Right renal pelvis (tissue), 4 donors: ENCODE measurements at places on chromosomes 11 and 22.

DNA sequence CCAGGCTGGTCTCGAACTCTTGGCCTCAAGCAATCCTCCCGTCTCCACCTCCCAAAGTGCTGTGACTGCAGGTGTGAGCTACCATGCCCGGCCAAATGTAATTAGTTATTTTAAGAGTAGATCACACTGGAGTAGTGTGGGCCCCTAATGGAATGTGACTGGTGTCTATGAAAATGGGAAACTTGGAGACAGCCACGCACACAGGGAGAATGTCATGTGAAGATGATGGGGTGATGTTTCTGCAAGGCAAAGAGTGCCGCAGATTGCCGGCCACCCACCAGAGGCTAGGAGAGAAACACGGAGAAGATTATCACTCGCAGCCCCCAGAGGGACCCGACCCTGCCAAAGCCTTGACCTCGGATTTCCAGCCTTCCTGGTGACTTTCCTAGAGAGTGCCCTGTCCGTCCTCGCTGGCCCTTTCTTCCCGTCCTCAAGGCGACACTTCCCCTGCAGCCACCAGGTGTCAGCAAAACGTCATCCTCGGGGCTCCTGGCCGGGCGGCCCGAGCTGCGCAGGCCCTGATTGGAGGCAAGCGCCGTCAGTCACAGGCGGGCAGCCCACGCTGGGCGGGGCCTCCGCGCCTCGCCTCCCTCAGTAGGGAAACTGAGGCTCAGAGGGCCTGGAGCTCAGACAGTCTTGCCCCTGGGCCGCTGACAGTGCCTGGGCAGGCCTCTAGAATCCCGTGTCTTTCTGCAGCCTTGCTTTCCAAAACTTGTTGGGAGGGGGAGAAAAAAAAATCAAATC is 16.3 kb downstream of the CRYBB2 start:
- DNase-seq = peak; percentile 56

DNA sequence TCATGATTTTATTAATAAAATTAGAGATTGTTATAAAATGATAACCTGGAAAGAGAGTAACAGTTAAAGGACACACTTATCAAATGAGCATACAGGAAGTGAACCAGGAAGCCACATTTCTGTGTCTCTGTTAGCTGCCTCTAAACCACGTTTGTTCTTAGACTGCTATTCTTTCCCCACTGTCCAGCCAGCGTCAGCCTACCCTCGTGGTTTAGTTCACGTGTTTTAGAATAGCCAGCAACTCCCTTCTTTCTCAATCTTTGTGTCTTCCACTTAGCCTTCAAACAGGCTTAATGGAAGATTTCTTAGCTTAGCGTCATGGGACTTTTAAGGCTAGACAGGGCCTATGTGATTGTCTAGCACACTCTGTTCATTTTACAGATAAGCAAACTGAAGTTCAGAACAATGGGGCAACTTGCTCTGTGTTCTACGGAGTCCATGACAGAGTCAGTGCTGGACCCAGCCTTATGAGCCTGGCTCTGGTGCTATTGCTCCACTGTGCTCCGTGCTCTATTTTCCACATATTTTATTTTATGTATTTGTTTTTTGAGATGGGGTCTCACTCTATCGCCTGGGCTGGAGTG is 27.2 kb downstream of the GRAMD1B start:
- DNase-seq = no peak

GRCh38 chr22:24376586-24376985 is 50.8 kb upstream of the ADORA2A start:
- DNase-seq = no peak

- no peak for DNase-seq
Observed at GRCh38 chr11:11884774-11885481, 43.2 kb downstream of the USP47 start.

- DNase-seq = no peak
Observed at GRCh38 chr11:74683279-74683871, 47.9 kb downstream of the CHRDL2 start.

GRCh38 chr11:8775332-8775731 is 92.7 kb downstream of the RPL27A start:
- DNase-seq = no peak

DNA sequence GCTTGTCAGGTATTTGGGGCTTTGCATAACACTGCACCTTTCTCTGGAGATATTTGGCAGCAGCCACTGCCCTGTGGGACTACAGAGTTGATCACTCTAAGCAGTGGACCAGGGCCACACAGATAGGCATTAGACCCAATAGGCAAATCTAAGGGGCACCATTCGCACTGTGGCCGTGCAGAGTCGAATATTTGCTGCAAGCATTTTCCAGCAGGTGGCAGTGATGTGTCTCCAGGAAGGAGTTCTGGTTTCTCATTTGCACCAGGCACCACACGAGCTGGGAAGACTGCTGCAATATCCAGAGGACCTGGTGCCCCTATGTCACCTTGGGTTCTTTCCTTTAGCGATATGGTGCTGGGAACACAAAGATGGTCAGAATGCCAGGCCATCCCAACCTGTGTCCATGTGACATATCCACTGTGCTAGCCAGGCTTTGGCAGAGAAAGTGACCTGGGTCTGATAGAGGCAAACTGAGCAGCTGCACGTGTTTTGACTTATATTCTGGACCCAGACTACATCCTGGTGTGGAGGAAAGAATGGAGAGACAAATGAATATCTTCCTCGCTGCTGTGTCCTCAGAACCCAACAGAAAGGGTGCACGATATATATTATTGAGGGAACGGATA is 318.7 kb downstream of the BUD13 start:
- no peak for DNase-seq

- no peak for DNase-seq
Observed at GRCh38 chr11:116114198-116114651, 610.0 kb upstream of the CADM1 start.

DNA sequence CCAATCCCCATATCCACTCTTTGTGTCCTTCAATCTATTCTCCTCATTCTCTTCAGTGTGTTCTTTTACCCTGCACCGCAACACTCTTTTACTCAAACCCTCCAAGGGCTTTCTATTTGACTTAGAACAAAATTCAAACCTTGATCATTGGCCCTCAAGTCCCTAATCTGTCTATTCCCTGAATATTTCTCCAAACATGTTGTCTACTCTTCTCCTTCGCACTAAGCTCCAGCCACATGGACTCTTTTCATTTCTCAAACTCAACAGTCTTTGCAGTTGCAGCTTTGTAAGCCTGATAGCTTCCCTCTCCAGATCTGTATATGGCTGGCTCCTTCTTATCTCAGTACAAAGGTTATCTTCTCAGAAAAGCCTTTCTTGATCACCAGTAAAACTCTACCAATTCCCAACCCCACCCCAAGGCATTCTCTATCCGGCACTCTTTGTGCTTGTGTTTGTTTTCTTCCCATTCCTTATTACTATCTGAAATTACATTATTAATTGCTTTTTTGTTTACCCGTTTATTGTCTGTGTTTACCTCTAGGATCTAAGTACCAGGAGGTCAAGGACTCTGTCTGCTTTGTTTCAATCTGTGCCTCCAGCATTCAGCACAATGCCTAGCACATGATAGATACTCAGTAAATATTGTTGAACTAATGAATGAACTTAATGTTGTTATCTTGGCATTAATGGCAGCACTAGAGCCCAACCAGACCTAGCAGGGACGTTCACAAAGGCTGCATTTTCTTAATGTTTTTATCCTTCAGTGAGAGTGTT is 147.4 kb downstream of the BBOX1 start:
- no peak for DNase-seq

GRCh38 chr11:96197103-96197502 is 145.9 kb downstream of the MAML2 start:
- DNase-seq = no peak

- no peak for DNase-seq
Observed at GRCh38 chr11:70671083-70671482, 272.8 kb downstream of the CTTN start.

- DNase-seq = no peak
Observed at GRCh38 chr11:18347471-18348125, 25.2 kb downstream of the GTF2H1 start.

GRCh38 chr22:40703174-40703573 is 23.9 kb downstream of the MCHR1 start:
- no peak for DNase-seq

GRCh38 chr11:34732831-34733230 is 111.9 kb downstream of the EHF start:
- DNase-seq = no peak

- DNase-seq = no peak
Observed at GRCh38 chr22:48118654-48119053, 1356.2 kb downstream of the TBC1D22A start.

- DNase-seq = no peak
Observed at GRCh38 chr11:132447761-132448160, 1077.3 kb downstream of the NTM start.

GRCh38 chr11:134514354-134514951 is 102.4 kb upstream of the B3GAT1 start:
- DNase-seq = no peak

DNA sequence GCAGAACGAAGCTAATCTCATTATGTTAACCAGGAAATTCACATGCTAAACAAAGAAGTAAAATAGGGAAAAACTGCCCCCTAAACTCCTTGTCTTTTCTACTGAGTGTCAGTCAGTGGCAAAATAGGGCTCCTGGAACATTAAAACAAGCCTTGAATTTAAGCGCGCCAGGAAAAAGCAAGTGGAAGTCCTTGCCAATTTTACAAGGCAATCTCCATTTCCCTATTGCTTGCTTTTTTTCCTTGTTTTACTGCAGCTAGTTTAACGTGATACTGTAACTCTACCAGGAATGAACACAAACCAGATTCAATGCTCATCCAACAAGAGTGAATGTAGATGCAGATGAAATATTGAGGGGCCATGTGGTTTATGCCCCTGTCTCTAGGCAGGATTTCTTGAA is 28.1 kb upstream of the KIRREL3 start:
- no peak for DNase-seq

- DNase-seq = no peak
Observed at GRCh38 chr22:42134100-42135020, 3.8 kb upstream of the CYP2D6 start.

DNA sequence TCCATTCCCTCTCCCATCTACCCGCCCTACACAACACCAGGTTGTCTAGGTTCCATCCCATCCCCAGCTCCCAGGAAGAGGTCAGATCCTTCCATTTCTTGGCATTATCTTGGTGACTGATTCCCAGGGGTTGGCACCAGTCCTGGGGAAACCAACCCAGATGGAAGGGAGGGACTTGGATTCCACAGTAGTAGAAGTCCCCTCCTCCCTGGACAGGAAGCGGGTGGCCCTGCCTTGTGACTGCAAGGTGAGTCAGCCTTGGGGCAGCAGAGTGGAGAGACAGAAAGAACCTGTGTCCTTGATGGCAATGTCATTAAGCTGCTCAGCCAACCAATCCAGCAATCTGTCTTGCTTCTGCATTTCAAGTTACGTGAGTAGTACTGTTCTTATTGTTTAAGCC is 26.5 kb downstream of the SYT13 start:
- no peak for DNase-seq

- DNase-seq = no peak
Observed at GRCh38 chr11:67113231-67113721, 5.8 kb upstream of the KDM2A start.

DNA sequence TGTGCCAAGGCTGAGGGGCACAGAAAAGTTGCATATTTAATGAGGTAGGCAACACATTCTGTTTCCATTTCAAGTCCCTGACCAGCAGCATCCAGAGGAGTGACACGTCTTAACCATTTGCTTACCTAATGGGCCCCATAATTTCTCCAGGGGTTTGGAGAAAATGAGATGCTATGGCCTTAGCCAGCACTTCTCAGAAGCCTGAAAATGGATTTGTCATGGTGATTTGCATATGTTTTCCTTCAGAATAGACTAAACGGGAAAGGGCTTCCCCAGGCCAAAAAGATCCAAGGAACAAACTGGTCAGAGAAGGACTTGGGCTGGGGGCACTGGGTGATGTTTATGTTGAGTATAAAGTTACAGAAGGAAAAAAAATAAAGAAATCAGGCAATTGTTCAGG is 16.7 kb downstream of the CSRP3 start:
- no peak for DNase-seq

GRCh38 chr11:68447015-68447801 is 13.3 kb upstream of the PPP6R3 start:
- no peak for DNase-seq

- DNase-seq = no peak
Observed at GRCh38 chr11:92376146-92376599, 151.6 kb downstream of the FAT3 start.

DNA sequence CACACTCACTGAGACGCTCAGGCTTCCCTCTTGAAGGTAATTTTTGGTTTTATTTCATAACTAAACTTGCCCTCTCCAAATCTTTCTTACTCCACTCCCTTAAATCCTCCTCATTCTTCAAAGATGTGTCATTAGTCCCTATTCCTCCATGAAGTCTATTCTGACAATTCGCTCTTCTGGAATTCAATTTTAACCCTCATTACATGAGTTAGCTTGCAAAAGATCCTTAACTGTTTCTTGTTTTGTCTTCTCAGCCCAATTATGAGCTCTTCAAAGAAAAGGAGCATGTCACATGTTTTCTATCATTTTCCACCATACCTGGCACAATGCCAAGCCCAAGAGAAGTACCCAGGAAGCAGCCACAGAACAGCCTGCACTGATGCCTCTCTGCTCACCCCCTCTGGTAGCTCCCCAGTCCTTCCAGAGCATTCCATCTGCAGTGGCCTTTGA is 13.0 kb downstream of the GALNT18 start:
- DNase-seq = no peak

GRCh38 chr22:32018056-32018455 is 25.0 kb upstream of the SLC5A1 start:
- DNase-seq = no peak

DNA sequence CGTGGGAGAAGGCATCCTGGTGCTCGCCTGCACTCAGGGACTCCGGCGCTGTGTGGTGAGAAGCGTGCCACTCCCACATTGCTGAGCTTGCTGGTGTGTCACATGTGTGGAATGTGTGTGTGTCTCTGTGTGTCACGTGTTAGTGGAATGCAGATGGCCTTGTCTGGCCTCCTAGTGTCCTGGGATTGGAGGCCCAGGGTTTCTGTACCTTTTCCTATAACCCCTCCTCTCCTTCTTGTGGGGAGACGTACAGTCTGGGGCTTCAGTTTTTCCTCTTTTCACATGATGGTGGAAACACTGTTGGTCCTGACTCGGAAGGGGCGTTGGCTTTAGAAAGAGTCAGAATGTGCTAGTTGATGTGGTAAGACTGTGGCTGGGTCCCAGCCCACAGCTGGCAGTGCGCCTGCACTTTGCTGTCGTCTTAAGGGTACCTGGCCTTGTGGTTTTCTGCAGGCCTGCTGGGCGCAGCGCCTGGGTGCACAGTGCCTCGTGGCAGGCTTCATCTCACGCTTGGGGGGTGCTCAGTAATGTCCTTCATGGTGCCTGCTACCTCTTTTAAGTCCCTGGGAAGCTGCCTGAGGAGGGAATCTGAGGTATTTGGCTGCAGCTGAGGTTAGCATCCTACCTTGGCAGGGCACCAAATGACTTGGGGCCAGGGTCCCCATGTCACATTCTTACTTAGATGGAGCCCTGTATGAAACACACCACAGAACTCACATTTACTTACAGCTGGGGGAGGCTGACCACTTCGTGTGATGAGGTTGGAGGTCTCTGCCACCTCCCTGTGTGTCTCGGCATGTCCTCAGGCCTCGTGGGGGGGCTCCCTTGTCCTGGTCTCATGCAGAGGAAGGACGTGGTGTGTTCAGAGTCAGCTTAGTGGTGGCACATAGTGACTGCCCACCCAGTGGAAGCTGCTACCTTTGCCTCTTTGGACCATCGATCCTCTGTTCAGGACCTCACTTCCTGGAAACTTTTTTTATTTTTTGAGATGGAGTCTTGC is 61.9 kb downstream of the MED15 start:
- no peak for DNase-seq

- DNase-seq = no peak
Observed at GRCh38 chr11:59186130-59186594, 14.2 kb downstream of the DTX4 start.
